ACHN (cell line): ENCODE measurements at places on chromosomes 5 and 9.

DNA sequence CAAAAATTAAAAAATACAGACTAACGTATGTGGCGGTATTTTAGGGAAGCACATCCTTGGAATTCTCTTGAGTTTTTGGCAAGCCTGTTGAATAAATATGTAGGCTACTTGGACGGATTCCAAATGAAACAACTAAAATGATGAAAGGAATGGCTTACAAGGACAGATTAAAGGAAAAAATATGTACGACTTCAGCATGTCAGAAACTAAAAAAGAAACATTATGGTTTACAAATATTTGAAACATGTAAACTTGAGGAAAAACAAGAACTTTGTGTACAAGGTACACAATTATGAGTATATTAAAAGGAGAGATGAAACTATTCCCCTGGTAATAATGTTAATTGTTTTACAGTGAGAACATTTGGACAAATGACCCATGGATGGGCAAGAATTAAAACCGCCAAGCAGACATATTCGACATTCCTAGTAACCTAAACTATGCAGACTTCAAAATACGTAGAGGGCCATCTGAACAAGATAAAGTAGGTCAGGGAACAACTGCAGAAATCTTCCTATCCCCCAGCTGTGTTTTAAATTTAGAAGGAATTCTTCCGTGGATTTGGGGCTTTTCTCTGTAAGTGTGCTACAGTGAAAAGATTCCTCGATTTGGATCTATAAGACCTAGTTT, 12.5 kb downstream of the EDIL3 start:
- DNase-seq: no peak

GRCh38 chr9:31390403-31391025, 993.9 kb upstream of the ACO1 start:
- no peak for DNase-seq

GRCh38 chr9:33220681-33221567, 19.0 kb upstream of the SPINK4 start:
- DNase-seq: no peak

GRCh38 chr5:170183816-170184687, 48.7 kb upstream of the C5orf58 start:
- DNase-seq: peak; percentile 63

DNA sequence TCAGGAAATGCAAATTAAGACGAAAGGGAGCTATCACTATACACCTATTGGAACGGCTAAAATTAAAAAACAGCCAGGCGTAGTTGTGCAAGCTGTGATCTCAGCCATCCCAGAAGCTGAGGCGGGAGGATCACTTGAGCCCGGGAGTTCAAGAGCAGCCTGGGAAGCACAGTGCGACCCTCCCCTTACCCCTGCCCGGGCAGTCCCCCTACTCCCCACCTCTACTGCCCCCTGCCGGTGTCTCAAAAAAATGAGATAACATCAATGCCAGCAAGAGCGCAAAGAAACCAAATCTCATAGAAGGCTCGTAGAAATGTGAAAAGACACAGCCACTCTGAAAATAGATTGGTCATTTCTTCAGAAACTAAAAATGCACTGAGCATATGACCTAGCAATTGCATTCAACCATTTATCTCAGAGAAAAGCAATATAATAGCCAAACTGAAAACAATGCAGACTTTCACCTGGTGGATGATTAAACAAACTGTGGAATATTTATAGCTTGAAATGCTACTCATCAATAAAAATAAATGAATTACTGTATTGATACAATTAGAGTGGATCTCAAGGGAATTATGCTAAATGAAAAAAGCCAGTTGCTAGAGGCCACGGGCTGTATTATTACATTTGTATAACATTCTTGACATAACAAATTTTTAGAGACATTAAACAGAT, 20.6 kb downstream of the OR2V2 start:
- peak; percentile 18 for DNase-seq

DNA sequence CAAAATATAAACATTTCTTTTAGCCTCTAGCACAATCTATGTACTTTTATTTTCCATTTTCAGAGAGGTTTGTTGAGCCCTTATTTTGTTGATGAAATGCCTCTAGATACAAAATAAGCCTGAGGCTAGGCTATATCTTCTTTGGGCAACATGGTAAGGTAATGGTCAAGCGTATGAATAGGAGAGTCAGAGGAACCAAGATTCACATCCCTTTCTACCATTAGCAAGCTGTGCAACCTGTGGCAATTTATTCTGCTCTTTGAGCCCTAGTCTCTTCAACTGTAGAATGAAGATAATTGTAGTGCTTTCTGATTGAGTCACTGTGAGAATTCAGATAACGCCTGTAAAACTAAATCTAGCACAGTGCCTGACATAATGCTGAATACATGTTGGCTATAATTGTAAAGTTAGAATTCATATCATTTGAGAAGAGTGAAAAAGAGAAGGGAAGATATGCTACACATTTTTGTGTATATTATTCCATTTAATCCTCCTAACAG, 412.5 kb downstream of the CCDC171 start:
- no peak for DNase-seq

GRCh38 chr5:154331924-154332323, 113.9 kb upstream of the SAP30L start:
- no peak for DNase-seq

- no peak for DNase-seq
Observed at GRCh38 chr9:74303945-74304344, 193.2 kb upstream of the RORB start.

- DNase-seq: no peak
Observed at GRCh38 chr9:103041961-103042360, 46.8 kb downstream of the CYLC2 start.

DNA sequence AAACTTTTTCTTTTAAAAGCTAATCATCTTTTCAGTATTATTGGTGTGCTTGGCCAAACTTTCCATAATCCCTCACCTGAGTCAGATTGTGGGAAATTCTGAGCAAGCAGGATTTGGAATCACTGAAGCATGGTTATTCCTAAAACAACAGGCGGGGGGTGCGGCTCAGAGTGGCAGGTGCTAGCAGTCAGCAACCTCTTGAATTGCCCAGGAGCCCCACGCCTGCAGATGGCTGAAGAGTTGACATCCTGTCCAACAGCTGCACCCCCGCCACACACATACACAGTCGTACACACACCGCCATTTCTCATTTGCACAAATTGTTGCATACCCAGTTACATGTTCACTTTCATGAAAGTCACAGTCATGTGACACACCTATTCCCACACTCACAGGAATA, 96.6 kb downstream of the LHX2 start:
- no peak for DNase-seq

GRCh38 chr5:51846015-51846414, 462.8 kb downstream of the ISL1 start:
- DNase-seq: no peak

GRCh38 chr9:98707166-98708102, 1.3 kb downstream of the GABBR2 start:
- DNase-seq: peak; percentile 72

- no peak for DNase-seq
Observed at GRCh38 chr9:126763130-126763764, 41.6 kb upstream of the ZBTB43 start.

GRCh38 chr9:80899208-80899607, 790.1 kb downstream of the TLE1 start:
- DNase-seq: no peak

DNA sequence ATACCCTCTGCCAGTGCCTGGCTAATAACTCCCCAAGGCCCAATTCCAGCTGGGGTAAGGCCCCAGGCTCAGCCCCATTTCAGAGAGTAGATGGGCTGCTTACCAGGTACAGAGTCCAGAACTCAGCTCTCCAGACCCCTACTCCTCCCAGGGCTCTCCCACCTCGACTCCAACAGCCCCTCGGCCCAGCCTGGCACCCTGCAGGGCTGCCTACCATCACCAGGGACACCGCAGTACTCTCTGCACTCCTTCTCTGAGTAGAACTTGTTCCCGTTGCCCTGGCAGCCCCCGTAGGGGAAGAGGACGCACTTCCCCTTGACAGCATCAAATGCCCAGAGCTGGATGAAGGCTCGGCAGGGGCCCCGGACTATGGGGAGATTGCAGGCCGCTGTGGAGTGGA, 17.4 kb downstream of the AMBP start:
- DNase-seq: no peak

- no peak for DNase-seq
Observed at GRCh38 chr5:68875351-68875750, 218.5 kb upstream of the SLC30A5 start.

GRCh38 chr5:68460147-68460798, 244.7 kb downstream of the PIK3R1 start:
- DNase-seq: peak; percentile 62

- DNase-seq: no peak
Observed at GRCh38 chr9:98558575-98558974, 150.2 kb downstream of the GABBR2 start.
